ENCODE measurements at places on chromosomes 1 and 21. TPM values are rescaled to one million over a fixed set of nuclear protein-coding genes. Genes with fewer than 3 reads are reported as not detected.
A peak's percentile ranks its signal among the peaks of the same experiment; 100 is the strongest.

NBPF6 gene
- total RNA-seq: not detected

- DNase-seq: no peak
Observed at GRCh38 chr1:106753066-106753465, 303.4 kb upstream of the PRMT6 start.

HDGF gene
- 198 TPM for total RNA-seq

SAMD13 gene
- 4.5 TPM for total RNA-seq

NBPF10 gene
- total RNA-seq: 3.8 TPM

- DNase-seq: no peak
Observed at GRCh38 chr1:91559838-91560565, 59.4 kb downstream of the CDC7 start.

C1QTNF12 gene
- 3.1 TPM for total RNA-seq

FOXO6 gene
- total RNA-seq: 1.0 TPM

PCP4 gene
- 26.9 TPM for total RNA-seq

DNA sequence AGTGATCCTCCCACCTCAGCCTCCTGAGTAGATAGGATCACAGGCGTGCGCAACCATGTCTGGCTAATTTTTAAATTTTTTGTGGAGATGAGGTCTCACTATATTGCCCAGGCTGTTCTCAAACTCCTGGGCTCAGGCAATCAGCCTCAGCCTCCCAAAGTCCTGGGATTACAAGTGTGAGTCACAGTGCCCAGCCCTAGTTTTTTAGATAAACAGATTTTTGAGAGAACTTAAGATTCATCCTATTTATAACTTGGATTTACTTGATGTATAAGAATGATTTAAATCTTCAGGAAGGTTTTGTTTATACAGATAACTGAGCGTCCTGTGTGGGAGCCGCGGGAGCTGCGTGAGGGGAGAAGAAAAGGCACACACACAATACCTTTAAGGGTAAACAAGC lies 26.2 kb downstream of the HEYL start:
- no peak for DNase-seq

DDX20 gene
- total RNA-seq: 9.6 TPM

- DNase-seq: peak; percentile 92
Observed at GRCh38 chr1:107057197-107058133, 991 bp downstream of the PRMT6 start.

PCP4L1 gene
- 1.3 TPM for total RNA-seq

LCE2B gene
- total RNA-seq: not detected

- DNase-seq: peak; percentile 80
Observed at GRCh38 chr1:2933431-2934155, 87.7 kb upstream of the ACTRT2 start.

- DNase-seq: no peak
Observed at GRCh38 chr21:29711236-29711635, 228.6 kb downstream of the GRIK1 start.

ZNF683 gene
- total RNA-seq: 0.25 TPM

ADAMTS4 gene
- 14.0 TPM for total RNA-seq

DHRS3 gene
- 44.8 TPM for total RNA-seq

GRCh38 chr1:15708486-15709137 lies 24.5 kb downstream of the PLEKHM2 start:
- no peak for DNase-seq

GRCh38 chr1:25476186-25477097 lies 45.7 kb downstream of the MACO1 start:
- DNase-seq: no peak

CLEC20A gene
- 0.47 TPM for total RNA-seq

SAMSN1 gene
- 10.4 TPM for total RNA-seq

DNA sequence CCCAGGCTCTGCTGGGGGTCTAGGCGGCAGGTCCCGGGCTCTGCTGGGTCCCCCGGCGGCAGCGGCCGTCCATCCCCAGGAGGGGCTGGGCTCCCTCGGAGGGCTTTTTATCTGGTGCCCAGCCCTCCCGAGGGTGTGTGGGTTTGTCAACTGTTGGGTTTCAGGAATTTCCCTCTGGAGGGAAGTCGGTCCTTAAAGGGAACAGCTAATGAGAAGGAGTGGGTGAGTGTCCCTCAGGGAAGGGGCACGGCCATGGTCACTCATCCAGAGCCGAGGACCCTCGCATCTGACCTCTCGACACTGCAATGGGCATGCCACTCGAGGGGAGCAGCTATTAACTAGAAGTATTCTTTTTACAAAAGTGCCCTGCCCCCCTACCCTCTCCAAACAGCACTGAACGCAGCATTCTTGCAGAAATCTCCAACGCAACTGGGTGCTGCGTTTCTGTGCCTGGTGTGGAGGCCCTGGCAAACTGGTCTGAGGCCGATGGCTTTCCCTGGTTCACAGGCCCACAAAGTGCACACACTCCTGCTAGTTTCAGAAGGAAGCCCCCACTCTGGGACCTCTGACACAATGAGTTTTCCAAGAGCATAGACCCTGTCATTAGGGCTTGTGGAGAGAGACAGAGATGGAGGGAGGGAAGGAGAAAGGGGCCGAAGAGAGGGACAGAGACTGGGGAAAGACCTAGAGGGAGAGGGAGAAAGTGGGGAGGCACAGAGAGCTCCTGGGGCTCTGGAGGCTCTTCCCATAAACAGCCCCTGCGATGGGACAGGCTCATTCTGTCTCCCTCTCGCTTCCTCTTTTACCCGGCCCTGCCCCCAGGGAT lies 1.0 kb upstream of the TSPEAR start:
- DNase-seq: peak; percentile 9

GRCh38 chr1:32470431-32470830 lies 5.6 kb downstream of the ZBTB8B start:
- DNase-seq: no peak
